ENCODE measurements at places on chromosomes 4 and X.

DNA sequence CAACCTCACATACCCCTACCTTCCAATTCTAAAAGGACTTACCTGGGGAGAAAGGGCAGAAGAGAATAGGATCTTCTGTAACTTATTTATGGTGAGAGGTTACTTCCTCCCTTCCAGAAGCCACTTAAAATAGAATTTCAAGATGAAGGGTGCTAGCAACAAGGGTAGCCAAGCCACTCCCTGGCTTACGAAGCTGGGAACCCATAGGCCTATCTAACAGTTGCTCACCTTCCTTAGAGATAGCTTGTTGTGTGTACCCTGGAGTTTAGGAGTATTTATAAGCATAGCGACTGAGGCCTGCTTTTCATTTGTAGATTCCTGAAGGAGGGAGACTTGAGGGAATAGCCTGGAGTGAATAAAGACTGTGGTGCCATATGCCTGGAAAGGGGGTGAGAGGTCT lies 28.9 kb downstream of the XK start:
- no peak for DNase-seq

GRCh38 chrX:9429767-9430166 lies 35.1 kb upstream of the TBL1X start:
- DNase-seq: no peak

- no peak for DNase-seq
Observed at GRCh38 chrX:17768997-17769396, 31.7 kb downstream of the SCML1 start.

DNA sequence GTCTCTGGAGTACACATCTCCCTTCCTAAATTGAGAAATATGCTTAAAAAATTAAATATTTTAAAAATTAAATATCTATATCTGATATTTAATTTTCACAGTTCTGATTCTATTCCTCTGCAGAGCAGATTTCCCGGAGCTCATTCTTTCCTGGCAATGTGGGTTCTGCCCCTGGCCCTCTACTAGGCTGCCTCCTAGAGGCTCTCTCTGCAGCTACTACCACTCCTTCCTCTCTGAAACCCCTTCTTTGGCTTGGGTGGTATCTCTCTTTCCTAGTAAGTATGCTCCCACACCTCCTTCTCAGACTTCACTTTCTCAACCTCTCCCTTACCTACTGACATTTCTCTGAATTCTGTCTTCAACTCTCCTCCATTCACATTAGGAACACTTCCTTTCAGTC lies 45.3 kb downstream of the RPGR start:
- no peak for DNase-seq

DNA sequence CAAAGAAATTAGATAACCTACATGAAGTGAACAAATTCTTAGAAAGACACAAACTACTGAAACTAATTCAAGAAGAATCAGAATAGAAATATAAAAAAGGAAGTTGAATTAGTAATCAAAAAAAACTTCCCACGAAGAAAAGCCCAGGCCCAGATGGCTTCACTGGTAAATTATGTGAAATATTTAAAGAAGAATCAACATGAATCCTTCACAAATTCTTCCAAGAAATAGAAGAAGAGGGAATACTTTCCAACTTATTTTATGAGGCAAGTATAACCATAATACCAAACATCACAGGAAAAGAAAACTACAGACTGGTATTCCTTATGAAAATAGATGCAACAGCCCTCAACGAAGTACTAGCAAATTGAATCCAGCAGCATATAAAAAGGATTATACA lies 30.7 kb downstream of the MOSPD2 start:
- DNase-seq: no peak

GRCh38 chrX:48470110-48470832 lies at the start of gene SLC38A5:
Gene SLC38A5 (minus strand): TSS chrX:48470260. CDS start chrX:48467924, 2,336 bp downstream.
- DNase-seq: no peak

DNA sequence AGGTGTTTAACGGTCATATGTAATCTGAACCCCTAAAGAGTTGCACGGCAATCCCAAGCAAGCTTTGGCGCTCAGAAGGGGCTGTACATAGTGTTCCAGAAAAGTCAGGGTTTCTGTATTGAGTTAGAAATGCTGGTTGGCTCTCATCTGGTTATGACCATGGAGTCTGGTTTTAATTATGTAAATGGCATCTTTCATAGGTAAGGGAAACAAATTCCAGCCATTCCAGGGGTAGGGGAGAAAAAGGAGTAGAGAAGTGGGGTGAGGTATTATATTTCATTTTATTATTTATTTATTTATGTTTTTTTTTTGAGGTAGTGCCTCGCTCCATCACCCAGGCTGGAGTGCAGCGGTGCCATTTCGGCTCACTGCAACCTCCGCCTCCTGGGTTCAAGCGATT lies 15.9 kb downstream of the KLF3 start:
- DNase-seq: no peak

GRCh38 chrX:18883234-18883960 lies 100.5 kb downstream of the PHKA2 start:
- no peak for DNase-seq

GRCh38 chr4:112546476-112546875 lies 30.5 kb upstream of the NEUROG2 start:
- DNase-seq: no peak

DNA sequence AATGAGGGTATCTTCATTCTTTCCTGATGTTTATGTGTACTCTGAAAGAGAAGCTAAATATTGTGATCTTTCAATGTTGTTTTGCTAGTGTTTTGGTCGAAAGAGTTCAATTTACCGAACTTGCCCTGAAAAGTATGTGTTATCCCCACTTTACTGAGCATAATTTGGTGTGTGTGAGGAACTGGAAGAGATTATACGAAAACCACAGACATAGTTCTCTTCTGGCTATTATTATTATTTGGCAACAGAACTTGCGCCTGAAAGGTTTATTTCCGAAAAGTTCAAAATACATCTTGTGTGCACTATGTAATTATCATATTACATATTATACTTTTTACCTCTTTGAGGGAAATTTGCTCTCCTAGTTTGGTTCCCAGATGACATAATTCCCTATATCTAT lies 232.5 kb upstream of the INTU start:
- no peak for DNase-seq

- no peak for DNase-seq
Observed at GRCh38 chrX:21655901-21656586, 2.1 kb downstream of the KLHL34 start.

- no peak for DNase-seq
Observed at GRCh38 chrX:122565952-122566351, 618.1 kb upstream of the GRIA3 start.

DNA sequence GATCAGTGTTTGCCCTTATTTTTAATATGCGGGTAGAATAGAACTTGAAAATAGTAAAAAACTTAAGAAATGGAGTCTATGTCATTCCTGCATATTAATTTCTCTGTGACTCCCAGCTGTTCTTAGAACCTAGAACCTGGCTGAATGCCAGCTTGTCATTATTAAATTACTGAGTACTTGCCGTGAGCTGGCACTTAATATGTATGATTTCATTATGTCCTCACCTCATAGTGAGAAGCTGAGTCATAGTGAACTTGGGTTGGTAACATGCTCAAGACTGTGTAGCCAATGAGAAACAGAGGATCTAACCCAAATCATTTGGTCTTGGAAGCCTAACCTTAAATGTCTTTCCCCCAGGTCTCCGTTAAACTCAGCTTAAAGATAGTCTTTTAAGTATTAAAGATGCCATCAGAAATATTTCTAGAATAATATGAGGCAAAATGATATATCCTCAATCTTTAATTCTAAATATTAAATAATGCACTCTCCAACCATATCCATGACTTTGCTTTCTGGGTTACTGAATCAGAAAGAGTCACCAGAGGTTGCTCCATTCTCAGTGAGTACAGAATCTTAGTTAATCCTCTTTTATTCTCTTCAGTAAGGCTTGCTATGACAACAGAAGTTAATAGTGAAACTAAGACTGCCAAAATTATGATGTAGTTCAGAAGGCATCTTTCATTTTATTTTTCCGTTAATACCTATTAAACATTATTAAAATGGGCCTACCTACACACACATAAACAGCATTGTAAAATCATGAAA lies 58.6 kb upstream of the TLL1 start:
- no peak for DNase-seq

GRCh38 chr4:79604152-79604551 lies 196.1 kb upstream of the GK2 start:
- DNase-seq: no peak

DNA sequence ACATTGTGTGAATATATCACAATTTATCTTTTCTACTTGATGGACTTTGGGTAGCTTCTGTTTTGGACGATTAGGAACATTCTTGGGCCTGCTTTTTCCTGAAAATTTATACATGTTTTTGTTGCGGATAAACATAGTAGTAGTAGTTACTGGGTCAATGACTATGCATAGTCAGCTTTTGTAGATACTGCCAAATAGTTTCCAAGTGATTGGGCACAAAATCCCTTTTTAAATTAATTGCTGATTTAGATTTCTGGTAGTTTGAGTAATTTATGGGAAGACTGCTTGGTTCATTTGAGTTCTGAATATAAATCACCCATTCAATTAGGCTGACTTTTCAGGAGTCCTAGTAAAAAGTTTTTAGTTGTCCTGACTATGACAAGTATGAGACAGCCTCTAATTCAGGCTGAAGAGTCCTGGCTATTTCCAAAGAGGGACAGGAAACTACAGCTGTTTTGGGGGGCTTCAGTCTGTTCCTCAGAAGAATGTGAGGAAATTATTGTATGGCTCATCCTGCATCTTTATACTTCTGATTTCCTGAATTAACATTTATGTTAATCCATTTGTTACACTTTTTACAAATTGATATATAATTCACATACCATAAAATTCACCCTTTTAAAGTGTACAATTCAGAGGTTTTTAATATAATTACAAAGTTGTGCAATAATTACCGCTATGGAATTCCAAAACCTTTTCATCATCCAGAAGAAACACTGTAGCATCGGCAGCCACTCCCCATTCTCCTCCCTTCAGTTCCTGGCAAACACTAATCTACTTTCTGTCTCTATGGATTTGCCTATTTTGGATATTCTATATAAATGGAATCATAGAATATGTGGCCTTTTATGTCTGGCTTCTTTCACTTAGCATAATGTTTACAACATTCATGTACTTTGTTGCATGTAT lies 14.2 kb downstream of the LRP2BP start:
- no peak for DNase-seq

- no peak for DNase-seq
Observed at GRCh38 chr4:40564004-40564403, 65.7 kb downstream of the RBM47 start.

GRCh38 chr4:56099378-56099786 lies 150.6 kb downstream of the CEP135 start:
- DNase-seq: no peak

GRCh38 chrX:133999031-133999705 lies 13.8 kb upstream of the GPC3 start:
- DNase-seq: no peak

- DNase-seq: no peak
Observed at GRCh38 chr4:100290585-100290984, 100.3 kb upstream of the DDIT4L start.

DNA sequence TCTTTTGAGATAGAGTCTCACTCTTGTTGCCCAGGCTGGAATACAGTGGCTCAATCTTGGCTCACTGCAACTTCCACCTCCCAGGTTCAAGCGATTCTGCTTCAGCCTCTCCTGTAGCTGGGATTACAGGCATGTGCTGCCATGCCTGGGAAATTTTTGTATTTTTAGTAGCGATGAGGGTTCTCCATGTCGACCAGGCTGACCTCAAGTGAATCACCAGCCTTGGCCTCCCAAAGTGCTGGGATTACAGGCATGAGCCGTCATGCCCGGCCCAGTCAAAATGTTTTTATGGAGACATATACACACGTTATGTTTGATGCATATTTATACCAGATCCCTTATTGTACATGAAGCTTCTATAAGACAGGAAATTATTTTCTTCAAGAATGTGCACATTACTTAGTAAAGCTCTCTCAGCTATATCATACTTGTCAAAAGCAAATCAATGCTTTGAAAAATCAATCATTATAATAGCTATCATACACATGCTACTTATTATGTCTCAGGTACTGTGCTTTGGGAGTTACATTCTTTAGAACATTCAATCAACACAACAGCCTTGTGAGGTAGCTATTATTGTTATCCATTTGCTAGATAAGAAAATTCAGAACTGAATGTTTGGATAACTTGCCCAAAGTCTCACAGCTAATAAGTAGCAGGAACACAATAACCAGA lies 269.2 kb downstream of the FSTL5 start:
- DNase-seq: no peak

- DNase-seq: no peak
Observed at GRCh38 chr4:15100380-15100779, 98.1 kb downstream of the CPEB2 start.
